MM.1S (cell line): ENCODE measurements at places on chromosomes 4 and X.

DNA sequence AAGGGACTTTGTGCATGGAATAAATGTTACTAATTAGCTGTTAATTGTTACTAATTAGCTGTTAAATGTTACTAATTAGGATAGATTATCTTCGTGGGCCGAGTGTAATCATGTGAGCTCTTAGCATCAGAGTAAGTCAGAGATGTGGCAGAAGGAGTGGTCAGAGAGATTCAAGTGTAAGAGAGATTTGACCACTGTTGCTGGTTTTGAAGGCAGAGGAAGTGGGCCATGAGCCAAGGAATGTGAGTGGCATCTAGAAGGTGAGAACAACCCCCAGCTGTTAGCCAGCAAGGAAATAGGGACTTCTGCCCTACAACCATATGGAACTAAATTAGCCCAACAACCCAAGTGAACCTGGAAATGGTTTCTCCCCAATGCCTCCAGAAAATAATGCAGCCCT is 28.2 kb downstream of the ODAPH start:
- DNase-seq, result no peak

DNA sequence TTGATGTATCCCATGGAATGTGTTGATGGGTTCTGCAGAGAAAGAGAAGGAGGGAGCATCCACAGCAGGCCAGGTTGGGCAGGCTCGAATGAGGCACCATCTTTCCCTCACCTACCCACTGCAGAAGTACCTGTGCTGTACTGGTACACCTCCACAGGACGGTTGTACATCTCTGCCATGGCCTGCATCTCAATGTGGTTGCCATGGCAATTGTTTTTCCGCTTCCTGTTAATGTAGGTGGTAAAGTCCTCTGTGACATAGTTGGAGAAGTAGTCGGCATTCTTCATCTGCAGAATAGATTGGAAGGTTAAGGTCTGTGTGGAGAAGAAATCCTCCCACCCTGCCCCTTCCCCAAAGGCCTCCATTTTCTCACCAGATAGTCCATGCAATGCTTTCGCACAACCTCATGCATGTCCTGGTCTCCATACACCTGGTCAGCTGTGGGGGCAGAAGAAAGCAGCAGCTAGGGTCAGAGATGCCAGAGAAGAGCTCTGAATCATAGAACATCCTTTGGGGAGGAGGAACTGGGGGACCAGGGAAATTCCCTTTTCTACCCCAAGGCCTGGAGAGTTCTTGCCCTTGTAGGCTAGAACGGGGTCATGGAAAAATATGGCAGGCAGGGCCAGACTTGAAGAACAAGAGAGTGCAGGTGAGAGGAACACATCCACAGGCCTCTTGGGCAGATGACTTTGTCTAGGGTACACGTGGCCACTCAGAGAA is 15.9 kb upstream of the PIM2 start:
- no peak for DNase-seq

DNA sequence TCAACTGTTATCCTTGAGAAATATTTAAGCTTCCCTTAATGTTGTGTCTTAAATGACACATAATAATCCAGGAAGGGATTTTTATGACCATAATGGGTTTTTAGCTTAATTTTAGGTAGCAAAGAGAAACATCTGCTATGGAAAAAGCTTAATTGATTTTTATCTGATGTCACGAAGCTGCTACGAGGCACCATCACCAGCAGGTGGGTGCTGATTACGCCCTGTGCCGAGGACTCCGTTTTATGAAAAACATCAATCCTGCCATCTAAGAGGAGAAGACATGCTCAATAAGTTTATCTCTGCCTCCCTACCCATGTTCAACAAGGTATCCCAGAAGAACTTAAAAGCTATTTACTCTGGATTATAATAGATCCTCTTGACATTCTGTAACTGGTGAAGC is 280.6 kb upstream of the ZFP42 start:
- no peak for DNase-seq

DNA sequence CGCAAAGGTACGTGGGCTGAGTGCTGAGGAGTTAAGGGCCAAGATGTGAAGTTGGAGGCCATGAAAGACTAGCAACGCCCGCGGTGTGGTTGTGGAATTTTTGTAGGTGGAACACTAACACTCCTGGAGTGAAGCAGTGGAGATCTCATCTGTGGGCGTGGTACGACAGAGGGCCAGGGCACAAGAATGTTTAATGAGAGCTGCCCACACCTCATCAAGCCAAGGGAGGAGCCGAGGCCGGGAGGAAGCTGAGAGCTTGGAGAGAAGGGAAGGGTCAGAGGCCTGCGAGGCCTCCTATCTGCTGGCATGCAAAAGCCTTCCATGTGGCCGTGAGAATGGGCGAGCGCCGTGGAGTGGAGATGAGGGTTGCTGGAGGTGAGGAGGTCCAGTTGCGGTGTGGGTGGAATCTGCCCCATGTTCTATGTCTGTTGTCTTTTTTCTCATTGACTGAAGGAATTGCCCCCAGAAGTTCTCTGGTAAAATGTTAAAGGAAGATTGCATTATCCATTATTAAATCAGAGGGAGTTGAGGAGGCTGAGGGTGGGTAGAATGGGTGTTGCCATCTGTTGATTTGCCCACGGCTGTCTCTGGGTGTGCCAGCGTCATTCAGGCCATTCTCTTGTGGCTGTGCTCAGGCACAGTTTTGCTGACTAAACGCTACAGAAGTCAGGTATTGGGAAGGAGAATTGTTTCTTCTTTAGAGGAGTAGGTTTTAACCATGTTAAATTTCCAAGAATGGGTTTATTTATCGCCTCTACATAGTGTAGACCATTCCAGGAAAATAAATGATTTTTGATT is 19.8 kb downstream of the SNX25 start:
- no peak for DNase-seq

DNA sequence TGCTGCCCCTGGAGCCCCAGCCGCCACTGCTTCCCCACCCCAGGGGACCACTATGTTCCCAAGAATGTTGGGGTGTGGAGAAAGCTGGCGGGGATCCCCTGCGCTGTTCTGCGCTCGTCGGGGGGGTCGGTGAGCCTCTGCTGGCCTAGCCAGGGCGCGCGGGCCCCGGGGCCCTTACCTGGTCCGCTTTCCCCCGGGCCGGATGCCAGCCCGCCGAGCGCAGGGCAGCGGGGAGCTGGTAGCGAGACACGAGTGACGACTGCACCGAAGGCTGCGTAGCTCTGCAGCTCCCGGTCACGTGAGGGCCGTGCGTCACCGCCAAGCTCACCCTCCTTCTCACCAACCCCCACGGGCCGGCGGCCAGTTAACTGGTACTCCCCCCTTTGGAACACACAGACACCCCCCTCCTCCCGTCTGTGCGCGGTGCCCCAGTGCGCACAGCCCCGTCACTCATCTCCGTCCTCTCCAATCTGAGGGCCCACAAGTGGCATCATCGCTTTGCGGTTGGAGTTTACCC is at the start of gene BEX1:
Gene BEX1, minus strand, starts transcription at position 254 of the 517 bp plus-strand sequence. CDS start 897 bp downstream, outside the sequence.
- no peak for DNase-seq

DNA sequence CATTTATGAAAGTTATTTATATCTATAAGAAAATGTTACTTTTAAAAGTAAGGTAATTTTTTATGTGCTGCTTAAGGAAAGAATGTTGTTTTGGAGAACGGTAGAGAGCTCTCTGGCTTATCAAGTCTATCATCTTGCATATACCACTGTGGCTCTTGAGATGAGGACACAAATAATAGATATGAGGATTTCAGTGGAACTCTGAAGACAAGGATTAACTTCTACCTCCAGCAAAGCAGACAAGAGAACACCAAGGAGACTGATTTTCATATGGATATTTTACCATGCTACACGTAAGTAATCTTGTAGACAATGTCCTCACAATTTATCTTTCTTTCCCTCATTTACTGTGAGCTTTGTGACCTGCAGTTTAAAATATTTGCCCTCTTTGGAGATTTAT is 557.5 kb upstream of the NDST4 start:
- DNase-seq, result no peak
